ENCODE measurements at places on chromosomes 12 and 14. TPM values are rescaled to one million over a fixed set of nuclear protein-coding genes. Genes with fewer than 3 reads are reported as not detected.

DNA sequence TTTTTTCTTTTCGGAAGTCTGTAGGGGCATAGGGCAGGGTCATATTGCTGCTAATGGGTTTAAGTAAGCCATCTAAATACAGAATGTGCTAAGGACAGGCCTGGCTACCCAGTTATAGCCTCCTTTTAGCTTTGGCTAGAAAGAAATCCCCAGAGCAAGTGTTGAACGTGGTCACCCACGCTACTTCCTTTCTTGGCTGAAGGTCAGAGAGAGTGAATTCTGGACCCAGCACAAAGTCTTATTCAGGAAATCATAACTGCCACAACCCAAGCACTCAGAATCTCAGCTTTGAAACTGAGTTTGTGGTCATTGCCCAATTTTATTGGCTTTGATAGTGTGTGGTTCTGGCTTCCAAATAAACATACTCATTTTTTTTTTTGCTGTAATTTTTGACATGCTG, 542.1 kb upstream of the ATP2B1 start:
- peak; percentile 7 for DNase-seq

The IGFBP6 gene
- 363 TPM for total RNA-seq

The LTA4H gene
- 71.8 TPM for total RNA-seq

The MSRB3 gene
- total RNA-seq, result 12.0 TPM

The FGF6 gene
- total RNA-seq, result not detected

GRCh38 chr12:76374386-76375020, 26.3 kb upstream of the BBS10 start:
- no peak for DNase-seq

The MORN3 gene
- total RNA-seq, result 0.40 TPM

GRCh38 chr14:74950795-74951442, 4.5 kb downstream of the PGF start:
- no peak for DNase-seq

The TMEM132D gene
- total RNA-seq, result not detected

- DNase-seq, result no peak
These were observed 20.7 kb downstream of the NTF3 start for GRCh38 chr12:5452569-5452968.

DNA sequence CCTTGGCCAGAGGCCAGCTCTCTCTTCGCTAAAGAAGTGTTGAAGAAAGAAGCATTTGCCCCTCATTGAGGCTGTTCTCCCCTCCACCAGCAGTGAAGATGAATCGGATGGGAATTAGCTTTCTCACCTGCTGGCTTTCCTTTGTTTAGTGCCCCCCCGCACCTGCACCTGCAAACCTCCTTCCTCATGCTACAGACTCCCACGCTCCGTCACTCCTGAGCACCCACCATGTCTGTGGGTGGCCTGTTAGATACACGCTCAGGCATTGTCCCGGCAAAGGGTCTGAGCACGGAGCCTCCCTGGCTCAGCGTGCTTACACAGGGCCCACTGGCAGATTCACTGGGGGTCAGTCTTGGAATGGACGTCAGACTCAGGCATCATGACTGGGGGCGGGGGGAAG, 121.6 kb downstream of the GLT1D1 start:
- DNase-seq, result no peak

The AQP2 gene
- not detected for total RNA-seq

GRCh38 chr14:68651652-68652432, 141.0 kb downstream of the ZFP36L1 start:
- no peak for DNase-seq

The ACSS3 gene
- 63.8 TPM for total RNA-seq

The CISTR gene
- not detected for total RNA-seq

DNA sequence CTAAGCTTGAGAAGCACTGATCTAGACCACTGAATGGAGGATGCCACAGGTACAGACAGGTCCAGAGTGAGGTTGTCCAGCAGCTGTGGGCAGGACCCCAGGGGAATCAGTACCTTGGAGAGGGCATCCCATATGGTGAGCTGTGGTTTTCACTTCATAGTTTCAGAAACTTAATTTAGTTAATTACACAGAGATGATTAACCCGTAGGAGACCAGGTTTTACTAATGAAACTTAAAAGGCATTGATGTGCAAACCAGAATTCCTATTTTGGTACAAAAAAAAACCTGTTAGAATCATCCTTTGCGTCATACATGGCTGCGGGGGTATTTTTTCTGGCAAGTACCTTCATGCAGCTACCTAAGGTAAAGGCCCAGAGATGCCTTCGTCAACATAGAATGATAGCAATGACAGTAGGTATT, 159.3 kb downstream of the DACT1 start:
- DNase-seq, result peak; percentile 33

DNA sequence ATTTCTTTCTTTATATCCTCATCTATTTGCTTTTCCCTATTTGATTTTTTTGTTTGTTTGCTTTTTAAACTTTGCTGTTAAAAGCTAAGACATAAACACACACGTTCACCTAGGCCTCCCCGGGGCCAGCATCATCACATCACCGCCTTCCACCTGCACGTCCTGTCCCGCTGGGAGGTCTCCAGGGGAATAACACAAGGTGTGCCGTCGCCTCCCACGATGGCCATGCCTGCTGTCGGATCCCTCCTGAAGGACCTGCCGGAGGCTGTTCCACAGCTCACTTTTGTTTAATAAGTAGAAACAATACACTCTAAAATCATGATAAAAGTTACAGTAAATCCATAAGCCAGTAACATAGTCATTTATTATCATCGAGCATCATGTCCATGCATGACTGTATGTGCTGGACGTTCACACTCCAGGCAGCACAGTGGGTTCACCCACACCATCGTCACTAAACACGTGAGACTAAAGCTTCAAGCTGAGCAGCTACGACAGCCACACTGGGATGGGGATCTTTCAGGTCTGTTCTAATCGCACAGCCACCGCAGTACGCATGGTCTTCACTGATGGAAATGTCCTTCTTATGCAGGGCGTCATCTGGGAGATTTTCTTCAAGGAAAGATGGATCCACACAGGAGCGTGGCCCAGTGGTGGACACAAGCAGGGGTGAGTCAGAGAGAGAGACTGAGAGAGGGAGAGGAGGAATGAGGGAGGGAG, 3.6 kb downstream of the RIMBP2 start:
- no peak for DNase-seq

The GARIN6 gene
- total RNA-seq, result not detected

DNA sequence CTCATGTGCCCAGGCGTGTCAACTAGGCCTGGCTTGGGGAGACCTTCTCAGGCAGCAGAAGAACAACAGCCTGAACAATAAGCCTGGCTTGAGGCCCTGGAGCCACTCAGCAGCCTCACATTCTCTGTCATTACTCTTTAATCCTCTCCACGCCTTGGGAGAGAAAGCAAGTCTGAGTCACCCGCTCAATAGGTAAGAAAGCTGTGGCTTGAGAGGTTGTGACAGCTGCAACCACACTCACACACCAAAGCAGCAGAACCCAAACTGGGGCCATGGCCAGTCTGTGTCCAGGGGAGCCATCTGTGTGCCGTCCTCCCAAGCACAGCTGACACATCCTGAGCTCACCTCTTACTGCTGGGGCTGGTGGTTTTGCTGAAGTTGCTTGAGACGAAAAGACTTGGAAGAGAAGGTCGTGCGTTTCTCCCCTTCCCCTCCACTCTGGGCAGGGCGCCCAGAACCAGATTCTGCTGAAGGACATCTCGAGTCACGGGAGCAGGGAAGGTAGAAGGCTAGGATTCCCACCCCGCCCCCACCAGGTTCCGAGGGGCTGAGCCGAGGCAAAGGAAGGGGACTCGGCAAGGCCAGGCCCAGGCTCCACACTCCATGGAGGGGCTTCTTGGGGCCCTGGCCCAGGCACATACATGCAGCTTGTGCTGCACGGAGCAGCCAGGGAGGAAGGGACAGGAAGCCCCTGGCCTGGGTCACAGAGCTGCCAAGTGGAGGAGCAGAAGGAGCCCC, 5.5 kb downstream of the TMEM63C start:
- DNase-seq, result peak; percentile 85

DNA sequence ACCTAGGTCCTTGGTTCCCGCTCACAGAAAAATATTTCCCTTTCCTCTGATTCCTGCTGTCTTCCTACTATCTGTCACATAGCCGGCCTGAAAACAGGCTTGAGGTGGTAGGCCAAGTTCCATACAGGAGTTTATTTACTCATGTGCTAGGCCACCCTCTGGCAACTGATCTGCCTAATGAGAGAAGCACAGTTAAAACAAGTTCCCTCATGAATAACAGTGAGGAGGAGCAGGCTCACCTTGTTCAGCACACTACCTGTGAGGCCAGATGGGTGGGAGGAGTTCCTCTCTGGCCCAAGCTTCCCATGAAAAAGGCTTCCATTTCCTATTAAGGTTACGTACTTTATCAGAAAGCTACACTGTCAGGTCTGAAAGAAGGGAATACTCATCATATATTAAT, 206.0 kb downstream of the MYRFL start:
- DNase-seq, result no peak

The LPCAT3 gene
- 45.1 TPM for total RNA-seq

GRCh38 chr14:39265806-39266524, 32.2 kb downstream of the MIA2 start:
- no peak for DNase-seq

The TEAD4 gene
- total RNA-seq, result 35.0 TPM

DNA sequence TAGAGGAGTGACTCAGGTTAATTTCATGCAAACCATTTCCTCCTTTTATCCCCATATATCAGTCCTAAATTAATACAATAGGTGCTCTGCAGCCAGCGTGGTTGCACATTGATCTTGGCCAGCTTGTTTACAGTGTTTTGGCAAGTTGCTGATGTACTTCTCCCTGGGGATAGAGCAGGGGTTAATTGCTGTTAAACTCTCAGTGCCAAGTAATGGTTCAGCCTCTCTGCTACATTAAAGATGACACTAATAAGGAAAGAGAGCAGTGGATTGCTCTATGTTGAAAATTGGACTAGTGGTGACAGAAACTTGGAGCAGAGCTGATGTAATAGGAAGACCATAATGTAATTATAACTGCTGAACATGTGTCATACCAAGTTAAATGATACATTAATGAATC, 717.5 kb downstream of the RERGL start:
- no peak for DNase-seq

GRCh38 chr12:8014836-8015235, 17.7 kb upstream of the FOXJ2 start:
- no peak for DNase-seq

The LPAR5 gene
- 8.1 TPM for total RNA-seq

The KRT82 gene
- not detected for total RNA-seq

- no peak for DNase-seq
These were observed 5.4 kb downstream of the SLC15A4 start for GRCh38 chr12:128818065-128819022.

- DNase-seq, result no peak
These were observed 96.5 kb upstream of the DYNC1H1 start for GRCh38 chr14:101867854-101868253.

DNA sequence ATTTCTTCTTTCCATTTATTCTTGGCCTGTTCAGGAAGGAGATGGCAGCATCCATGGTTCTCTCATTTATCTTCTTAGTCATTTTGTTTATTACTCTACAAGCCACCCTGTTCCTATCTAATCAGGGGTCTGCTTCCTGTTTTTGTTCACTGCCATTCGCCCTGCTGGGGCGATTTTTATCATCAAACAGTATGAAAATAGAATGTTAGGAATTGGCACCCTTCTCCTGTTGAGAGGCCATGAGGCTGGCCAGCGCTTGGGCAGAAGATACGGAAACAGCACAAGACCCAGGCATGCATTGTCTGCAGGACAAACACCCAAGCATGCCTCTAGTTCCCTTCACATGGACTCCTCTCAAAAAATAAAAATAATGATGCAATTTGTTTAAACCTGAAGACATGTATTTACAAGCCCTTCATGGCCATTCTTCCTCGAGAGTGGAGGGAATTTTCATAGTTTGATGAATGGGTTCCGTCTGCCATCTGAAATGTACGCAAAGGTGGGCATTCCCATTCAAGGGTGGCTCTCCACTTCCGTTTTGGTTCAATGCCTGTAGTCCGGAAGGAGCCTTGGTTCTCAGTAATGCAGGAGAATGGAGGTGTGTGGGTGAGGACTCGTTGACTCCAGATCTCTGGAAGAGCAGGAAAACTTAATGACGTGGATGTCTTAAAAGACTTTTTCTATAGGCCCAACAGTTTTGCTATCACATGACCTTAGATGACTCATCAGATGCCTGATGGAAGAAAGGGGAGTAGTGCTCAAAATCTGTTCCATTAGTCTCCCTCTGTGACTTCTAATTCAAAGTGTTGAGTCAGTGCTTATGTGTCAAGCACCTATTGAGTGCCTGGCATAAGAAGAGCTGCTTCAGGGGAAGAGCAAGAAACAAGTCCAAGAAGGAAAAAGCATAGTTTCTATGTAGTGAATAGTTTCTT, 252.4 kb upstream of the TBX3 start:
- peak; percentile 22 for DNase-seq

DNA sequence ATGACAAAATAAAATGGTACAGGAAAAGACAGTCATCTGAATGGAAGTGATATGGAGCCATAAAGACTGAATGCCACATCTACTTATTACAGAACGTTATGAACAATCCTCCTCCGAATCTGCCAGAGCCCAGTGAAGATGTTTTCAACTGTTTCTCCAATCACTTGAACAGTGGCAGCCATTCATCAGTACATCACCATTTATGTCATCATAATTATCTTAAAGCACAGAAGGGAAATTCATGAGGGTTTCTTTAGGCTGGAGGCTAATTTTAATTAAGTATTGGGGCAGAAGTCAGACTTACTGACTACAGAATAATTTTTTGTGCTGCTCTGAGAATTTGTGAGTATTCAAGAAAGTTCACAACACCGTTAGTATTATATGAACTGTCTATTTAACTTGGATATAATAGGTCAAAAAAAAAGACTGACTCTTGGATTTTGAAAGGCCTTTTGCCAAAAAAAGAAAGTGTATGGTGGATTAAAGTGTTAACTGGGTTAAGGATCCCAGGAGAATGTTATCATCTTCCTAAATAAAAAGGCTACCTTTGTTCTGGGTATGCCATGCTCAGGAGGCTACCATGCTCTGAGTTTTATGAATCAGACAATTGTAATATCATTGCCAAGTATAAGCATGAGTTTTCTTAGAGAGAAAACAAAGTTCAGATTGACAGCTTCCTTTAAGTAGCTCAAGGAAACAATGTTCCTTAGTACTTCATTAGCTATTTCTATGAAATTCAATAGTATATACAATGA, 40.1 kb downstream of the PDZRN4 start:
- no peak for DNase-seq

DNA sequence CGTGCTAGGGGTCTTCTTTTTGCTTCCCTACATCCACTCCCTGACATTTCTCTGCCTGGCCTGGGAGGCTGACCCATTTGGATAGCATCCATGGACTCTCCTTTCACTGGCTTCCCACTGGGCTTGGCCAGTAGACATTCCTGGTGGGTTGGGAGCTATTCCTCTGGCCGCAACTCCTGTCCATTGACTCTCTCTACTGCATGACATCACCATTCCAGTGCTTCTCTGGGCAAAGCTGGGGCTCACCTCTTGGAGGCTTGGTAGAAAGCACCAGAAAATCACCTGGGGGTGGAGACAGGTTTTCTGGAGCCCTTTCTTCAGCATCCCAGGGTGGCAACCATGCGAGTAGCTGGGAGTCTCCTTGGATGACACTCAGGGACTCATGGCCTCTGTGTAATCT, 16.7 kb upstream of the LHX5 start:
- DNase-seq, result no peak

The PACS2 gene
- total RNA-seq, result 85.2 TPM

DNA sequence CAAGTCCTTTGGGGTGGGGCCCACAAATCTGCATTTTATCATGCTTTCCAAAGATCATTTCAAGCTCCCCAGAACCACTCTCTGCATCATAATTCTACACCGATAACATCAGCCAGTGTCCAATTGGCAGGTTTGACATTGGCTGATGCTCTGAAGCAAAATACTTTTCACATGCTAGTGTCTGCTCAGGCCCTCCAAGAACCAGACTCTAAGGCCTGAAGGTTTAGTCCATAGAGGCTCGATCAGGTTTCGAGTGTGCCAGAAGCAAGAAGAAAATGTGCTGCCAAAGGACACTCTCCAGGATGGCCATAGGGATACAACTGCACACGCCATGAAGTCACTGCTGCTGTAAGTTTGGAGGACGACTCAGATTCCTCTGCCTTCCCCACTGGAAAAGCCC, 280.3 kb downstream of the KSR2 start:
- no peak for DNase-seq

All from thyroid gland (tissue), 4 donors.